NCI-H82 (cell line): ENCODE measurements at places on chromosomes 2 and 18.

GRCh38 chr2:113370478-113371091, 66.9 kb upstream of the ZNG1B start:
- DNase-seq: no peak

DNA sequence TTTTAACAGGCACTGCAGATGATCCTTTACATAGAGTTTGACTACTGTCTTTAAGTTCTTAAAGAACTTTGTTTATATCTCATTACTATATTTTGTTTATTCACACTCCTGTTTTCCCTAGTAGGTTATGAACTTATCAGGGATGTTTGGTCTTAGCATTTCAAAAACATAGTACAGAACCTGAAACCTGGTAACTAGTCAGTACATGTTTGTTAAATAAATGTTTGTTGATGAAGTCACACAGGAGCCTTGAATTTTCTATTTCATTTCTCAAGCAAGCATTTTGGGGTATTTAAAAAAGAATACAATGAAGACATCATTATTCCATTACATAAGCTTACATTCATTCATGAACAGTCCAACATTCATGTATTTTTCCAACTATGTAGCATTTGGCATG, 280.3 kb upstream of the ZSWIM2 start:
- DNase-seq: no peak

GRCh38 chr2:217897091-217897715, 105.6 kb downstream of the TNS1 start:
- no peak for DNase-seq

GRCh38 chr2:21820271-21820670, 696.5 kb downstream of the TDRD15 start:
- DNase-seq: peak; percentile 23

- no peak for DNase-seq
These were observed 168.5 kb downstream of the EN1 start for GRCh38 chr2:118678985-118679384.

GRCh38 chr2:133223226-133223625, 345.0 kb downstream of the NCKAP5 start:
- peak; percentile 95 for DNase-seq

DNA sequence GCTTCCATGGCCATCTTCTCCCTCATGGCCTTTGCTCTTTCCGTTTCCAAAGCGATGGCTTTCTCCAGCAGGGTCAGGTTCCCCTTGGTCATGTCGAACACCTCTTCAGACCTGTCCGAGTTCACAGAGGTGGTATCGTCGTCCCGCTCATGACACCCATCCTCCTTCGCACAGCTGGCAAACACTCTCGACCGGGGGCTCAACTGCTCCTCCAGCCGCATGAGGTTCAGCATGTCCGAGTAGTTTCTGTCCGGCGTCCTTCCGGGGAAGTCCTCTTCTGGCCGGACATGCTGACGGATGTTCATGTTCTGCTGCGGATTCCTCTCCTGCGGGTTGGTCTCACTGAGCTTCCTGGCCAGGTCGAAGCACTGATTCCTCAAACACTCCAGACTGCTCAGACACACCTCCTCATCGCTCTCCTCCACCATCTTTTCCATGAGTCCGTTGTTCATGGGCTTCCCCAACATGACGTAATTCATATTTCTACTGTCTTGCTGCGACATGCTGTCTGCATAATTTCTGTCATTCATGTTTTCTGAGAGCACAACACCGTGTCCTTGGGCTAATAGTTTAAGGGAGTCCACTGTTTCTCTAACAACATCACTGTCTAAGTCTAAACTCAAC, 178.2 kb upstream of the PXDN start:
- no peak for DNase-seq

DNA sequence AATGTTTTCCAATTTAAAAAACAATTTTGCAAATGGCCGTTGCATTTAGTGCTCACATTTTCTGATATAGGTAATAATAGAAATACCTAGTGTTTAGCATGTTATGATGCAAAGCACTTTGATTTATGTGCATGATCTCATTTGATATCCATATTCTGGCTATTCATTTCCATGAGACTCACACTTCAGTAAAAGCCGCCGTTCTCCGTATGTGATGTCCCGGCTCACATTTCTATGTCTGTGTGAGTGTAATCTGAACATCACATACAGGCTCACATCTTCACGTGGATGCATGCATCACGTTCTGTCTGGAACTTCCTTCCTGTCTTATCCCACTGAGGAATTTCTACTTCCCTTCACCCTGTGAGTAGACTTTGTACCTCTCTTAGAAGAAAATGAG, 45.8 kb downstream of the DCDC2C start:
- DNase-seq: no peak

DNA sequence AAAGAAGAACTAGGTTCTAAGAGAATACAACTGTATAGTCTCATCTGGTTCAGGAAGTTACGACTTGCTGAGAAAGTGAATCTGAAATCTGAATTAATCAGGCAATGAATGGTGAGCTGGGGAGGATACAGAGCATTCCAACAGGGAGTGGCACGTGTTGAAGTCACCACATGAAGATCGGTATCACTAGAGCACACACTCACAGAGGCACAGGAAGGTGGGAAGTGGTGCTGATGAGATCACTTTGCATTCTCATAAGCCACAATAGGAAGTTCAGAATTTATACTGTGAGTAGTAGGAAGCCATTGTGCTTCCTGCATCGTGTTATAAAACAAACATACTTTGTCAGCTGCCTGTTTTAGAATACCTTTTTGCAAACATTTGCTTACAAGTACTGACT, 615.0 kb upstream of the DDX18 start:
- DNase-seq: no peak

- no peak for DNase-seq
These were observed 233.4 kb upstream of the GALNT5 start for GRCh38 chr2:157024129-157024528.

GRCh38 chr2:208363485-208363884, 43.1 kb upstream of the PTH2R start:
- no peak for DNase-seq

- DNase-seq: no peak
These were observed 136.8 kb downstream of the RDH14 start for GRCh38 chr2:18423636-18424035.

- no peak for DNase-seq
These were observed 203.8 kb downstream of the PDE11A start for GRCh38 chr2:177868806-177869205.

DNA sequence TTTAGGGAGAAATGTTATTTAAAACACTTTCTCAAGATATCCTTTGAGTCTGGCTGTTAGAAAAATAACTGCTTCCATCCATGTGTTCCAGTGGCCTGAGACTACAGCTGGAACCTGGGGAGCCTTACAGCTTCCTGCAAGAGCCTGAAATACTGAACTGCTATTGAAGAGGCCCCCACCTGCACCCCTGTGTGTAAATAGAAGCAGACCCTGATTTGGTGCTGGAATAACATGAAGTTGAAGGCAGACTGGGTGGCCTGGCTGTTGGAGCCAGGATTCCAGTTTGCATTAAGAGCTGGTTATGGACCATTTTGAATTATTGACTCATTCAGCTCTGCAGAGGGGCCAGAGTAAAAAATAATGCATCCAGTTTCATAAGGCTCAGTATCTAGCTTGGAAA, 61.9 kb downstream of the DIS3L2 start:
- no peak for DNase-seq

- no peak for DNase-seq
These were observed 297.6 kb downstream of the TMX3 start for GRCh38 chr18:68417166-68417799.

GRCh38 chr18:39340418-39340817, 1774.8 kb upstream of the CELF4 start:
- no peak for DNase-seq

GRCh38 chr2:19786408-19787058, 115.2 kb downstream of the TTC32 start:
- no peak for DNase-seq

DNA sequence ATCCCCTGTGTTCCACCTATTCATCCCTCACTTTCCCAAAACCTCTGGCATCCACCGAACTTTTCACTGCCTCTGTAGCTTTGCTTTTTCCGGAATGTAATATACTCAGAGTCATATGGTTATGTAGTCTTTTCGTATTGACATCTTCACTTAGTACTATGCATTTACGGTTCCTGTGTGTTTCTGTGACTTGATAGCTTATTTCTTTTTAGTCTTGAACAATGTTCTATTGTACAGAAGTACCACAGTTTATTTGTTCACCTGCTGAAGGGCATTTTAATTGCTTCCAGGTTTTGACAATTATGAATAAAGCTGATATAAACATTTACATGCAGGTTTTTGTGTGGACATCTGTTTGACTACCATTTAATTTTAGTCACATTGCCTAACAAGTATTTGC, 154.7 kb upstream of the DOK6 start:
- DNase-seq: no peak

- DNase-seq: no peak
These were observed 167.2 kb downstream of the ANTXR1 start for GRCh38 chr2:69180227-69180626.

DNA sequence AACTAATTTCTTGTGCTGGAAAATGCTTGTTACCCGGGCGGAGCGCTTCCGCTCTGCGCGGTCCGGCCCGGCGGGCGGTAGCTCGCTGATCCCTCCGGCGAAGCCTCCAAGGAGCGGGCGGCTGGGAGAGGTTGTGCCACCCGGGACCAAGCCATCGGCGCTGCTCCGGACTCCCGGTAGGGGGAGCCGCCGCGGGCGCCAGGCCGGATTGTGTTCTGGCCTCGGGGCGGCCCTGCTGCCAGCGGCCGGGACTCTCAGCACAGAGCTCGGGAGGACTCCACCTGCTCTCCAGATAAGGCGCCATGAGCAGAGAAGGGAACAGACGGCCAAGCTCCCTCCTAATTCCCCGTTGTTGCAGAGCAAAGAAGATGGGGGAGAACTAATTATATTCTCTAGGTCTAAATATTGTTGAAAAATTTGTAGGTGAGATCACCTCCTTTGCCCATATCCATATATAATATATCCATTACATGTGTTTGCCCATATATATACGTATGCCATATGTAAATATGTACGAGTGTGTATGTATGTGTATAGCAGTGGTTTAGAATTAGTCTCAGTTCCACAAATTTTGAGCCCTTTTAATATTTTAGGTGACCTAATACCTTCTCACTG, 13.8 kb upstream of the SATB2 start:
- DNase-seq: peak; percentile 92

DNA sequence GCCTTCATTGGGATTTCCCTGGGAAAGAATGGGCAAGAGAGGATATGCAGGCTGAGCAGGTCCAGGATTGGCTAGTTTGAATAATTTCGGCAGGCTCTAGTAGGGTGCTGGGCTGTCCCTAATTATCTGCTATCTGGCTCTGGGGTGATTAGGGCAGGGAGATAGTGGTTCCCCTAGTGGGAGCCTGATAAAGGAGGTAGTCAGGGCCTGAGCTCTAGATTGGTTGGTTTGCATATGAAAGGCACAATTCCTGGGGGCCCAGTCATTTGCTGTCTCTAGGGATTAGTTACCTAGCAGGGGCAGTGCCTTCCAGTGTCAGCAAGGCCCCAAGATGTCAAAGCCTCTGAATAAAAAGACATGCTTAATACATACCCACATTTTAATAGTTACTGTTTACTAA, 690.1 kb upstream of the KLHL29 start:
- no peak for DNase-seq

DNA sequence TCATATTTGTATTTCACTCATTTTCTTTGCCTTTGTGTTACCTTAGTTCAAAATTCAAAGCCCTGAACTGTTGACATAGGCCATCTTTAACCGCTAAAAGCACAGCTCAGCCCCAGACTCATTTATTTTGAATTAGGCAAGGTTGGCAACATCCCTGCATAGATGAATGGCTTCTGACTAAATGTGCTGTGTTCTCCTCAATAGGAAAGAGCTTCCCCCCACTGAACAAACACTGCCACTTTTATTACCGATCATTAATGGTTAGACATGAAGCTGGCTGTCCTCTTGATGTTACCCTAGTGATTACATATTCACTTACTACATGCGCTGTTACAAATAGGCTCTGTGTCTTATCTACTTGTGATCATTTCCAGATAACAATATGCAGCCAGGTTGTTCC, 170.7 kb downstream of the ADCYAP1 start:
- no peak for DNase-seq

- no peak for DNase-seq
These were observed 35.5 kb downstream of the KCNE4 start for GRCh38 chr2:223087466-223087865.

DNA sequence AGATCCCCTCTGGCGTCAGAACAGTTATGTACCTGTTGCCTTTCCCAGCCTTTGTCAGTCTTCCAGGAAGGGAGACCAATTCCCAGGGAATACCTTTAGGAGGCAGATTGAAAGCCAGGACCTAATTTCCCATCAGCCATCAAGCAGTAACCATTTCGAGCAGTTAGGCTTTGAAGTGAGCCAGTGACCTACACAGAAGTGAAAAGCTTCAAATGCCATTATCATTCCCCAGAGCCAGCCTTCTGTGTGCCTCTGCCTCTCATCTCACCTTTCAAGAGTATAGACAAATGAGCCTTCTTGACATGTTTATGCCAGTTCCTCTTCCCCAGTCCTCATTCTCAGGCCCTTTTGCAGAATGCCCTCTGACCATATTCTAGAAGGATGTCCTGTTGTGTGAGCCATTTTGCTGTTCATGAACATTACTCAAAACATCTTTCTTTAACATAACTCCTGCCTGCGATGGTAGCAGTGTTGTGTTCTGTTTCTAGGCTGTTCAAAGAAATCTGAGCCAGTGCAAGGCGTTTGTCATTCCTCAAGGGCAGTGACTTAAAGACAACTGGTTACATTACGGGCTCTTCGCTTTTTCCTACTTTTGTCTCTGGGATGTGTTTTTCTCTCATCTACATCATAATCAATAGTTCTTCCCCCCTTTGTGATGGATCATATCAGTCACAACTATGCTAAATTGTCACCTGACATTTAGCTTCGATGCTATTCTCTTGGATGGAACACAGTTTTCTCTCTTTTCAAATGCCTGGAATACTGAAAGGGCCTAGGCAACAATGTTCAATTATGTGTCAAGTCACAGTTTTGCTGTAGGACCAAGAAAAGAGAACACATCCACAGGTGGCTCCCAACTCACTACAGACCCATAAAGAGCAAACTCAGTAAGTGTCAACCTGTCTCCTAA, 138.6 kb downstream of the ALK start:
- no peak for DNase-seq

DNA sequence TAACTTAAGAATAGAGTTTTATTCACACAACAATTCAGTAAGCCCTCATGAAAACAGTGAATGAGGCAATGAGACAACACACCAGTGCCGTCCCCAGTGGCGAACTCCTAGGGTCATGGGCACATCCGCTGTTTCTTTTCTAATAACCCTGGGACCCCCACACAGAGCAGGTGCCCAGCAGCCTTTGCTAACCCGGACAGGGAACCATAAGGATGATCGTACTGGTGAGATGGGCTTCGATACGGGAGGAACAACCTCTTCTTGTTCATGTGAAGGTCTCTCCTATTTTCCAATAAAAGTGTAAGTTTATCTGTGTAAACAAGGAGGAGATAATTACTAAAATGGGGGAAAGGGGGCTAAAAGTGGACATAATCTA, 97.4 kb upstream of the MGAT4A start:
- DNase-seq: no peak

- no peak for DNase-seq
These were observed 86.5 kb downstream of the ICOS start for GRCh38 chr2:204023088-204023487.
